ENCODE measurements at places on chromosomes 16 and 17.

DNA sequence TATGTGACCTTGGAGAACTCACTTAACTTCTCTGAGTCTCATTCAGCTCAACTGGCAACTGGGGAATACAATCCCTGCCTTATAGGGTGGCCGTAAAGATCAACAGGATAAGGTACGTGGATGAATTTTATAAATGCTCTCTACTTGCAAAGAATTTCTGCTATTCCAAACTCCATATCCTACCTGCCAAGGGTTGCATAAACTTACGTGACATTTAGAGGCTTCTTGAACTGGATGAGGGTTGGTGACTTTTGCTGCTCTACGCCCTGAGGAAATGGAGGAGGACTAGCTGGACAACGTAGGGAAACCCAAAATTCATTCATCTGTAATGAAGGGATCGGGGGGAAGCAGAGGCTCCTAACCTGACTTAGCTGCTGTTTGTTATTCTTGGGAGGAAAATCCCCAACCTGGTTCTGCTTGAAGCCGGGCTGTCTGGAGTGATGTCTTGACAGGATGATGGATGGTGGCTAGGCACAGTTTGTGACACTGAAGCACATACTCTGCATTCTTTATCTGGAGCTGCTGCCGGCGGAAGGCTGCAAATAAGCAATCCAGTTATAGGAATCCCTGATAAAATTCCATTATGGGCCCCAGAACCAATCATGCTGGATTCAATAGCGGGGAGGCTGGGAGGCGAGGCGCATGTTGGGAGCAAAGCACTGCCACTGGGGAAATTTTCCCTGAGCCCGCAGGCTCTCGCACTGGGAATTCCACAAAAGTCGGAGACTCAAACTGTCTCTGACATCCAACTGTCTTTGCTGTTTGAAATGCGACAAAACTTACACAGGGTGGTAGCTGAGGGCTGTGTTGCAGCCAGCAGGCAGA lies 94.7 kb upstream of the SDK2 start:
- no peak for DNase-seq

- DNase-seq: no peak
These were observed 646 bp upstream of the HES7 start for GRCh38 chr17:8124350-8125153.

GRCh38 chr17:74290340-74290739 lies 16.3 kb downstream of the DNAI2 start:
- DNase-seq: no peak

DNA sequence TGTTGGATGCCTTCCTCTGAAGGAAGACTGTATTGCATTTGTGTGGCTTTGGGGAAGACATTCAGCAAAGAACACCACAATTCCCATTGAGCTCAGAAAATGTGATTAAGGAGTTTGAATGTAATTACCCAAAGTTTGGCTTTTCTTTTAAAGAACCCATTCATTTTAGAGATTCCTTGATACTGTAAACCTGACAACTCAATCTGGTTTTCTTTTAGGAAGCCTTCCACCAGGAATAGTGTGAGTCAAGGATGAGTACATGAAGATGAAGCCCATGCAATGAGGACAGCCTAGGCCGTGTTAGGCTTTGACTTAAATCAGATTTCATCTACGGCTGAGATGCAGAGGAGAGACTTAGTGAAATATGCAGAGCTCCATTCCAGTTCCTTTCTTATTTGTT lies 271.7 kb upstream of the TBX2 start:
- no peak for DNase-seq

DNA sequence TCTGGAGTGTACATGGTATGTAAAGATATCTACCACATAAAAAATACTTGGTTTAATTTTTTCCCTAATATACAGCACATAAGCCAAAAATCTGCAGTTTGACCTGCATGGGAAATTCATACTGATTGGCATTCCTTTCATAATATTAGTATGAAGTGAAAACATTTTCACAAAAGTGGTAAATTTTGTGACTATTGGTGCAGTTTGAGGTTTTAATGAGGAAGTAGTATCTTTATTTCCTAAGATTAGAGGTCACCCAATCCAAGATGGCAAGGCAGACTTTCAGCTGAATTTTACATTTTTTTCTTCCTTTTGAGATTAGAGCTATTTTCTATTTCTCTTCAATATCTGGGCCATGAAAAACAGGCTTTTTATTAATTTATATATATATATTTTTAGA lies 21.2 kb downstream of the METTL9 start:
- no peak for DNase-seq

Data from thoracic aorta (tissue), 2 donors.